ENCODE measurements at places on chromosomes 1 and 21.

DNA sequence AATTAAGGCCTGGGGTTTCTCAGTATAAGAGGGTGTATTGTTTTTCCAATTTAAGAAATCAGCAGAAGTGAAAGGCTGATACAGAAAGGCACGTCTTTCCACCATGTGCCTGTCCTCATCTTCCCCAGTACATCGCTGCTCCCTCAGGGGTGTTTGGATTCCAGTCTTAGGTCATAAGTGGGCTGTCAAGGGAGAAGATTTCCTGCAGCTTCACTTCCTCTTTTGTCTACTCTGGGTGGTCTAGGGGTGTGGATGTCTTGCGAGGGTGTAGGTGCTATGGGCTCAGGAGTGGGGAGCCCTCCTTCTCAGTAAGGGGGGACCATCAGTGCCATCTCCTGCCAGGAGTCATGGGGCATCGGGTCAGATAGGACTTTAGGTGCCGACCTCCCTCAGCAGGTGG is 999.8 kb upstream of the NCAM2 start:
- no peak for DNase-seq
- no peaks in the 10 kb centered on the region for H3K27me3 ChIP-seq
- no peak overlapping the region for H3K27ac ChIP-seq
- no peaks in the 10 kb centered on the region for H3K4me1 ChIP-seq
- no peak overlapping the region for H3K4me3 ChIP-seq

GRCh38 chr1:234647245-234647644 is 37.3 kb upstream of the IRF2BP2 start:
- no peaks in the 10 kb centered on the region for H3K36me3 ChIP-seq
- DNase-seq, result no peak
- no peak overlapping the region for H3K4me3 ChIP-seq
- H3K27me3 ChIP-seq, result no peaks in the 10 kb centered on the region
- no peak overlapping the region for H3K27ac ChIP-seq

DNA sequence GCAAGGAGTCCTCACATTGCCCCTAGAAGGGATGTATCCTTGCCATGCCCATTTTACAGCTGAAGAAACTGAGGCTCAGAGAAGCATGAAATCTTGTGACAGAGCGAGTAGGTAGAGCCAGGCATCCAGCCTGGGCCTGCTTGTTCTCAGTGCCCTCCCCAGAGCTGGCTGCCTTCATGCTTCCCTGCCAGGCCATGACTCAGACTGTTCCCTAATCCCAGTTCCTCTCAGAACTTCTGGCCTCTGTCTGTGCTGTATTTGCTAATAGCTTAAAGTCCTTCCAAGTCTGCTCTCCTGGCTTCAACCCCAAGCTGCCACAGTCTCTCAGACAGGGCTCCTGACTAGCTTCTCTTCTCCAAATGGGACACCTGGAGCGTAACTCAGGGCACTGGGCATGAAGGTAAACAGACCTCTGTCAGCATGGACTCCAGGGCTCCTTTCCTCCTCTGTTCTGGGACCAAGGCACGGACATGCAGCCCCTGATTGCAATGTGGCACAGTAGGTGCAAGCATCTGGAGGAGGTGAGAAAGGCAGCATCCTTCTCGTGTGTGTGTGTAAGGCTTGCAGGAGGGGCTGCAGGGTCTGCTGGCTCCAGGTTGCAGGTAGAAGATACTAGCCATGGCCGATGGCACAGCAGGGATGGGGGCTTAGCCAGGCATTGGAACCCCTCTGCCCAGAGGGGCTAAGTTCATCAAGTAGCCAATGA is 122.7 kb downstream of the HMGB4 start:
- no peaks in the 10 kb centered on the region for H3K36me3 ChIP-seq
- DNase-seq, result peak; percentile 71
- H3K4me3 ChIP-seq, result no peak overlapping the region
- peak overlapping the region; percentile 62 for H3K27ac ChIP-seq
- H3K27me3 ChIP-seq, result no peaks in the 10 kb centered on the region

DNA sequence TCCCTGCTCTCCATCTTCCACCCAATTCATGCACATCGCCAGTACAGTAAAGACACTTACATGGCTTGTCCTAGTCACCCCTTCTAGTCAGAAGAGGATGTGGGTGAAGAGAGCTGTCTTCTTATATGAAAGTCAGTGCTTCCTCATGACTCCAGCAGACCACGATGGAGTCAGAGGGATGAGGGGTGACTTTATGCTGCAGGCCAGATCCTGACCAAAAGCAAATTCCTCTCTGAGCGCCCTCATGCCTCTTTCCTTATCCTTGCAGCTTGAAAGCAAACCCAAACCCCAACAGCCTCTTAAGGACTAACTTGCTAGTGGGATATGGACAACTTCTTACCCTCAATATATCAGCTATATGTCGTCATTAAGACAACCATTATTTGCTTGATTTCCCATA is 348.2 kb upstream of the DUSP10 start:
- H3K27ac ChIP-seq, result no peak overlapping the region
- H3K4me1 ChIP-seq, result no peaks in the 10 kb centered on the region
- H3K36me3 ChIP-seq, result no peaks in the 10 kb centered on the region
- no peak overlapping the region for H3K4me3 ChIP-seq

GRCh38 chr1:30787266-30787665 is 29.7 kb upstream of the LAPTM5 start:
- no peaks in the 10 kb centered on the region for H3K36me3 ChIP-seq
- H3K27ac ChIP-seq, result no peak overlapping the region
- H3K4me1 ChIP-seq, result no peaks in the 10 kb centered on the region
- H3K4me3 ChIP-seq, result no peak overlapping the region
- H3K27me3 ChIP-seq, result no peaks in the 10 kb centered on the region
